Heart left ventricle (tissue), 16 donors: ENCODE measurements at places on chromosomes 12 and 14.

DNA sequence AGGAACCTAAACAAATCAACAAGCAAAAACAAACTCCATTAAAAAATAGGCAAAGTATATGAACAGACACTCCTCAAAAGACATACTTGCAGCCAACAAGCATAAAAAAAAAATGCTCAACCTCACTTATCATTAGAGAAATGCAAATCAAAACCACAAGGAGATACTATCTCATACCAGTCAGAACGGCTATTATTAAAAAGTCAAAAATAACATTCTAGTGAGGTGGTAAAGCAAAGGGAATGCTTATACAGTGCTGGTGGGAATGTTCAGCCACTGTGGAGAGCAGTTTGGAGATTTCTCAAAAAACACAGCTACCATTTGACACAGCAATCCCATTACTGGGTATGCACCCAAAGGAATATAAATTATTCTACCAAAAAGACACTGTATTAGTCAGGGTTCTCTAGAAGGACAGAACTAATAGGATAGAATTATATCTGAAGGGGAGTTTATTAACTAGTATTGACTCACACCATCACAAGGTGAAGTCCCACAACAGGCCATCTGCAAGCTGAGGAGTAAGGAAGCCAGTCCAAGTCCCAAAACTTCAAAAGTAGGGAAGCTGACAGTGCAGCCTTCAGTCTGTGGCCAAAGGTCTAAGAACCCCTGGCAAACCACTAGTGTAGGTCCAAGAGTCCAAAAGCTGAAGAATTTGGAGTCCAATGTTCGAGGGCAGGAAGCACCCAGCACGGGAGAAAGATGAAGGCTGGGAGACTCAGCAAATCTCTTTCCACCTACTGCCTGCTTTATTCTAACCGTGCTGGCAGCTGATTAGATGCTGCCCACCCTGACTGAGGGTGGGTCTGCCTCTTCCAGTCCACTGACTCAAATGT, 101.6 kb upstream of the KRAS start:
- DNase-seq, result no peak
- H3K4me1 ChIP-seq, result no peaks in the 10 kb centered on the region

- no peak overlapping the region for H3K27ac ChIP-seq
- no peaks in the 10 kb centered on the region for H3K36me3 ChIP-seq
- H3K27me3 ChIP-seq, result no peaks in the 10 kb centered on the region
- H3K4me3 ChIP-seq, result no peak overlapping the region
- H3K4me1 ChIP-seq, result no peaks in the 10 kb centered on the region
- no peak for DNase-seq
Observed at GRCh38 chr12:78035901-78036606, 205.4 kb downstream of the NAV3 start.

DNA sequence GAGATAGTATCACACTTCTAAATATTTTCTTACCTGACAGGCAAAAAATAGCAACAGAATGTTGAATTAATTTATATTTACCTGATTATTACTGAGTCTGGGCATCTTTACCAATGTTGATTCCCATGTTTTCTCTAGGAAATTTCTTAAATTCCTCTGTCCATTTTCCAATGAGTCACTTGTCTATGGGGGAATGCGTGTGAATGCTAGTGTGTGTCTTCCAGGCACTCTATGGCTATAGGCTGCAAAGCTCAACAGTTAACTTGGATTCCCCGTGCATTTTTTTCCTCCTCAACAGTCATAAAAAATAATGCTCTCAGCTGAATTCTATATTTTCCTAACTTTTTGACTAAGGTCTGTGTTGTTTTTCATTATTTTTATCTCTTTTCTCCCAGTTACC, 1385.8 kb upstream of the FLRT2 start:
- no peaks in the 10 kb centered on the region for H3K27me3 ChIP-seq
- no peaks in the 10 kb centered on the region for H3K36me3 ChIP-seq
- no peak overlapping the region for H3K27ac ChIP-seq
- H3K4me3 ChIP-seq, result no peak overlapping the region

- H3K36me3 ChIP-seq, result peaks cover 5% of the 10 kb centered on the region
- no peaks in the 10 kb centered on the region for H3K4me1 ChIP-seq
- H3K27ac ChIP-seq, result no peak overlapping the region
- H3K27me3 ChIP-seq, result no peaks in the 10 kb centered on the region
- no peak for DNase-seq
Observed at GRCh38 chr12:53195516-53196420, 11.3 kb downstream of the ITGB7 start.

DNA sequence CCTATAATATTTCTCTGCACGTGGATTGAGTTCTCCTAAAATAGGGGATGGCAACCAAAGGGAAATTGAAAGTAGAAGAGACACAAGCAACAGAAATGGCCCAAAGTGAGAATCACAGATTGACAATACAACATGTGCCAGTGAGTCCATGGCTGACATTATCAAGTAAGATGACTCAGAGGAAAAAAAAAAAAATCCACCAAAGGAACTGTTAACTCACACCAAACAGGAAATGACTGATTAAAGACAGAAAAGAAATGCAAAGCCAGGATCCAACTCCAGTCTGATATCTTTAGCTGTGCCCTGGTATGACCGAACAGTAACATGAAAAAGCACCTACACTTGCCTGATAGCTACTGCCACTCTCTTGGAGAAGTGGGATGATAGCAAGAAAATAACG, 485.0 kb downstream of the PRKD1 start:
- no peak overlapping the region for H3K4me3 ChIP-seq
- H3K36me3 ChIP-seq, result no peaks in the 10 kb centered on the region
- no peaks in the 10 kb centered on the region for H3K4me1 ChIP-seq
- no peaks in the 10 kb centered on the region for H3K27me3 ChIP-seq
- no peak for DNase-seq
- no peak overlapping the region for H3K27ac ChIP-seq

GRCh38 chr14:71452539-71452938, 479.7 kb upstream of the RGS6 start:
- no peak overlapping the region for H3K4me3 ChIP-seq
- H3K27ac ChIP-seq, result no peak overlapping the region
- no peak for DNase-seq
- no peaks in the 10 kb centered on the region for H3K27me3 ChIP-seq
- H3K36me3 ChIP-seq, result no peaks in the 10 kb centered on the region

- peaks cover 82% of the 10 kb centered on the region for H3K4me1 ChIP-seq
- H3K4me3 ChIP-seq, result no peak overlapping the region
- H3K27ac ChIP-seq, result no peak overlapping the region
- no peaks in the 10 kb centered on the region for H3K36me3 ChIP-seq
- H3K27me3 ChIP-seq, result no peaks in the 10 kb centered on the region
- DNase-seq, result no peak
Observed at GRCh38 chr14:69687606-69688298, 76.4 kb downstream of the SUSD6 start.

DNA sequence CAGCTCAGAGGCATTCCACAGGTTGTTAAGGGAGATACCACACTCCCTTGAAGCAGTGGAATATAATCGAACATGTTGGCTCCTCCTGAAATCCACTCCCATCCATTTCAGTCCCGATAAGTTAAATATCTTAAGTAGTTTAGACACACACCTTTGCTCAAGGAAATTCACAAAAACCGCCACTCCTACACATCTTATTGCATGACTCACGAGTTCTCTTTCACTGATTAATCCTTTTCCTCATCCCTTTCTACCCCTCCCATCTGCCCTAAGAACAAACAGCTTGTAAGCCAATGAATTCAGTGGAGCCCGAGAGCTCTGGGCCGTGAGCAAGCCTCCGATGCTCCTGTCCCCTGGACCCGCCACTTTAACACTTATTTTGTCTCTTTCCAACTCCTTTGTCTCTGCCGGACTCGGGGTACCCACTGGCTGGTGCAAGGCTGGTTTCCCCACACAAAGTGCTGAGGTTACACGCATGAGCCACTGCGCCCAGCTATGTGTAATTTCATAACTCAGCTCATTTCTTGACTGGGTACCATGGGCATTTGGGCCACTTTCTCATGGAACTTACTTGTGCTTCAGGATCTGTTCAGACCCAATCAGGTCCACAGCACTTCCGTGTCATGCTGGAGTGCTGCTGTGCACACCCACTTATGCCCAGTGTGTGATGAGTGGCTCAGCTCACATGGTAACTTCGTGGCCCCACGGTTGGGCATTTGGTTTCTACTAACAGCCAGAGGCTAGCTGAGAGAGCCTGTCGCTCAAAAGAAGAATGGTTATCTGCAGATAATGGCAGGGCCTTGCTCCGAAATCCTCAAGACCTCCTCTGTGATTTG, 171.8 kb upstream of the ALG10B start:
- DNase-seq, result no peak
- no peaks in the 10 kb centered on the region for H3K27me3 ChIP-seq
- H3K27ac ChIP-seq, result no peak overlapping the region

DNA sequence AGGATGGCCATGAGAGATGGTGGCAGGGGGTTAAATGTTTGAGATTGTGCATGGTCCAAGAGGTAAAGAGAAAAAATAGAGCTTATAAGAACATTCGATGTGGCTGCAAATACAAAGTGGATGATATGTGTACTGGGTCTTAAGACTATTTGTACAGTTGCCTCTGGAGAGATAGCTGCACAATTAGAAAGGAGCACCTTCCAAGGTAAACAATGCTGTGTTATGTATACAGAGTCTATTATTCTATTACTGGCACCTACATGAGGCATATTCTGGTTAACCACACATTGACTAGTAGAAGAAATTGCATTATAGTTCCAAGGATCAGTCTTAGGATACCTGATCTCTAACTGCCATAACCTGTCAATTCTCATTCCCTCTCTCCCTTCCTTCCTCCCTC, 238.0 kb upstream of the FOXN3 start:
- no peaks in the 10 kb centered on the region for H3K27me3 ChIP-seq
- H3K27ac ChIP-seq, result no peak overlapping the region
- no peak overlapping the region for H3K4me3 ChIP-seq

DNA sequence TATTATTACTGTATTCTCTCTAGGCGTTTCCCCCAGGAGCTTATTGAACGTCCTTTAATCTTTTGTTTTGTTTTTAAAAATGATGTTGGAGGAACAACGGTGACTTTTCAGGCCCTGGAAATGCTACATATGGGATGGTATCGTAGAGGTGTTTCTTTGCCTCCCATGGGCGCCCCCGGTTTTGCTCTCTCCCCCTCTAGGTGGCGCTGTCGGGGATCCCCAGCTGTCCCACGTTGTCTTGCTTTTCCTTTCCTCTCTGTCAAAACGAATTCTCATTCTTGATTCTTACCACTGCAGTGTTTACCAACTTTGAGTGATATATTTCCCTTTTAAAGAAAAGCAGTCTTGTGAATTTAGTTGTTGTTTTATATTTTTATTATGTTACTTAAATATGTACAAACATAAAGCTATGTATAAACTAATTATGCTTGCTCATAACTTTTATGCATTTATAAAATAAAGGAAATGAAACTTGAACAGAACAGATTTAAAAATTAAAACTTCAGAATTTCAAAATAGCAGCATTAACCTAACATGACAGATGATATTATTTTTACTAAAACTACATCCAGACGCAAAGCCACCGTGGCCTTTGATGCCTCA, 171.9 kb downstream of the RGS6 start:
- H3K36me3 ChIP-seq, result no peaks in the 10 kb centered on the region
- H3K4me1 ChIP-seq, result peaks cover 4% of the 10 kb centered on the region
- H3K4me3 ChIP-seq, result no peak overlapping the region

DNA sequence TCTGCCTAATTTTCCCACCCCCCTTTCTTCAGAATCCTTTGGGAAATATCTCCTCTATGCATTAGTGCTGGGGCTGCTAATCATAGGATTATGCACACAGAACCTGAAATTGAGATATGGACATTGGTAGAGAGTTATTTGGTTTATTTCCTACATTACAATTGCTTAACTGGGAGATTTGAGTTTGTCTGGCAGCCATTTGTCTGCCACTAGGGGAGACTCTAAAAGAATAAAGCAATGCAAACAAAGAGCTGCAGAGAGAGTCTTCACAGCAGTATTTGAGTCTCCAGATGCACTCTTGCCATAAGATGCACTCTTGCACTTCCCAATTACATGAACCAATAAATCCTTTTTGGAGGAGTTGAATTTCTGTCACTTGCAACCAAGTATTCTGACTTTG, 12.0 kb upstream of the PCNX4 start:
- no peak overlapping the region for H3K4me3 ChIP-seq
- H3K4me1 ChIP-seq, result no peaks in the 10 kb centered on the region
- H3K36me3 ChIP-seq, result no peaks in the 10 kb centered on the region
- no peaks in the 10 kb centered on the region for H3K27me3 ChIP-seq
- H3K27ac ChIP-seq, result no peak overlapping the region
